Neural progenitor cell (in vitro differentiated cells): ENCODE measurements at places on chromosomes 5 and 9.

DNA sequence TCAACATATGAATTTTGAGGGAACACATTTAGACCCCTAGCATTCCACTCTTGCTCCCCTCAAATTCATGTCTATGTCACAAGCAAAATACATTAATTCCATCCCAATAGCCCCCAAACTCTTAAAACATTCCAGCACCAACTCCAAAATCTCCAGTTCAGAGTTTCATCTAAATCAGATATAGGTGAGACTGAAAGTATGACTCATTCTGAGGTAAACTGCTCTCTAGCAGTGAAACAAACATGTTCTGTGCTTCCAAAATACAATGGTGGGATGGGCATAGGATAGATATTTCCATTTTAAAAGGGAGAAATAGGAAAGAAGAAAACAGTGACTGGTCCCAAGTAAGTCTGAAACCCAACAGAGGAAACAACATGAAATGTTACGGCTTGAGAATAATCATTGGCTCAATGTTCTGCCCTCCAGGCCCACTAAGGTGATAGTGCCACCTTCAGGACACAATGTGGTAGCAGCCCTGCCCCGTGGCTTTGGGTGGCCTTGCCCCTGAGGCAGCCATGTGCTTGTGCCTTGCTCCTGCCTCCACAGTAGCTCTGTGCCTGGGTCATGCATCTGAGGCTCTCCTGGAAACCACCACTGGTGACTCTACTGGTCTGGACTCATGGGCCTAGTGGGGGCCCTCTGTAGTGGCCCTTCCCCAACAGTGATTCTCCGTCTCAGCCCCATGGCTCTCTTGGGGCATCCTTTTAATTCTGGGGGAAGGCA lies 36.4 kb upstream of the IPPK start:
- DNase-seq: peak; percentile 55

DNA sequence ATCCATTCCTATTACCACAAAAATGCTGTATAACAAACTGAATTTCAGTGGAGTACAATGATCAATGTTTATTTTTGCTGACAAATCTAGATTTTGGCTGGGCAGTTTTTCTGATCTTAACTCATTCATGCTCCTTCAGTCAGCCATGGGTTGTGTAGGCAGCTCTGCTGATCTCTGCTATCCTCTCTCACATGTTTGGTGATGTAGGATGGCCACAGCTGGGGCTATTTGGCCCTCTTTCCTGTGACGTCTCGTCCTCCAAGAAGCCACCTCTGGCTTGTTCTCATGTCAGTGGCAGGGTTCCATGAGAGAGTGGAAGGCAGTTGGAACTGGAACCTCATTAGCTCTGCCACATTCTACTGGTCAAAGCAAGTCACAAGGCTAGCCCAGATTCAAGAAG lies 8.9 kb downstream of the NLN start:
- no peak for DNase-seq

DNA sequence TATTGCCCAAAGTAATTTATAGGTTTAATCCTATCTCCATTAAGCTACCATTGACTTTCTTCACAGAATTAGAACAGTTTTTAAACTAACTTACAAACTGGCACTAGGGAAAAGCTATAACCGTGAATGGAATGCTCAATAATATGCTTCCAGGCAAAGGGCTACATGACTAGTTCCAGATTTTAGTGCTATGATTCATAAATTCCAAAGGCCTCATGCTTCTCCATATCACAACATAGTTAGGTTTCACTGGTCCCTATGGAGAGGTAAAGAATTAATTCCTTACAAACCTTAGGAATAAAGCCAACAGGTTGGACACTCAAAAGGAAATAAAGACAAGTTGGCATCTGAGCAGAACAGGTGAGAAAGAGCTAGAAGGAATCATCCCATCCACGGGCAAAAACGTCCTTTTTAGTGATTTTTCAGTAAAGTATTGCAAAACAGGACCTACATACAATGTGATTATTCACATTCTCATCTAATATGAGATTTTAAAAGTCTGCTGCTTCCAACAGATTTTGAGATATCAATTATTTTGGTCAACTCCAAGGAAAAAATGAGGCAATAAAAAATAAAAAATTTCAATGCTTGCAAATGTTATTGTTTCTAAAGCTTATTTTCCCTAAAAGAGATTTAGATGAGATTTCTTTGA lies 97.0 kb upstream of the TARS1 start:
- DNase-seq: no peak

- no peak for DNase-seq
These were observed 227.7 kb upstream of the PRR16 start for GRCh38 chr5:120236360-120236759.

DNA sequence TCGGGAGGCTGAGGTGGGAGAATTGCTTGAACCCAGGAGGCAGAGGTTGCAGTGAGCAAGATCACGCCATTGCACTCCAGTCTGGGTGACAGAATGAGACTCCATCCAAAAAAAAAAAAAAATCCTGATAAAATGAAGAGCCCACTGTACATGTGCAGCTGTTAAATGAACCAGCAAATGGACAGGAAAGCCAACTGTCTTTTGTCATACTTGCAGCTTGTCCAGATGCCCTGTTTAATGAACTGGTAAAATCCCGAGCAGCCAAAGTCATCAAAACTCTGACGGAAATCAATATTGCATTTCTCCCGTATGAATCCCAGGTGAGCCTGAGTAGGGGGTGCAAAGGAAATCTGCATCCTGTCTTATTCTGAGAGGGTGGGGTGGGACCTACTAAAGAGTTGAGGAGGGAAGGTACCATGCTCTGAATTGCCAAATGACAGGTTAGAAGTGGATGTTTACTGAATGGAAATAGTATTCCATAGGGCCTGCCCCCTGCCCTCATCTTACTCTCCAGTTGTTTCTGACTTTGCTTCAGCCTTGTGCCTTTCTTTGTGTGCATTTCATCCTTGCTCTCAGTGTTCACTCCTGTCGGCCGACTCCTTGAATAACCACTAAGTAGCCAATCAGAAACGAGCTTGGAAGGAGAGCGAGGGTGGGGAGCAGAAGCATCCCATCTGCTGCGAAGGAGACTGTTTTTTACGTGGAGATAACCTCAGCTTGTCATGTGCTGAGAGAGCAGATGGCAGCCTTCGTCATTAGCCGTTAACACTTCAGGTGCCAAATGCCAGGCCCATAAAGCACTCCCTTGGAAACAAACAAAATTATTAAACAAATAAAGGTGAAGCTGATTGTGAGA lies 45.7 kb upstream of the CFAP157 start:
- peak; percentile 64 for DNase-seq

DNA sequence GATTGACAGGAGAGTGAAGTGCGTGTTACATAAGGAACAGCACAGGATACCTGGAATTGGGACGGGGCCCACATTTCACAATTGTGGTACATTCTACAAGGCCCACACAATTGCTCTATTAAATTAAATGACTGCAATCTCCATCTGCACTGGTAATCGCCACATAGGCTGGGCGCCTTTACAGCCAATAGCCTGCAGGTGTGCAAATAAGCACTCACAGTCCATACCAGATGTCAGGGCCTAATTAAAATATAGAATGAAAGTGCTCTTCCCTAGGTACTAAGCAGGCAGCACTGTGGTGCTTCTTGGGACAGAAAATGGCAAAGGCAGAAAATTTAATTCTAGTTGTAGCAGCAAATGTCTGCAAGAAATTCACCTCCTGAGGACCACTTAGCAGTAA lies 82.7 kb downstream of the ATP10B start:
- no peak for DNase-seq

DNA sequence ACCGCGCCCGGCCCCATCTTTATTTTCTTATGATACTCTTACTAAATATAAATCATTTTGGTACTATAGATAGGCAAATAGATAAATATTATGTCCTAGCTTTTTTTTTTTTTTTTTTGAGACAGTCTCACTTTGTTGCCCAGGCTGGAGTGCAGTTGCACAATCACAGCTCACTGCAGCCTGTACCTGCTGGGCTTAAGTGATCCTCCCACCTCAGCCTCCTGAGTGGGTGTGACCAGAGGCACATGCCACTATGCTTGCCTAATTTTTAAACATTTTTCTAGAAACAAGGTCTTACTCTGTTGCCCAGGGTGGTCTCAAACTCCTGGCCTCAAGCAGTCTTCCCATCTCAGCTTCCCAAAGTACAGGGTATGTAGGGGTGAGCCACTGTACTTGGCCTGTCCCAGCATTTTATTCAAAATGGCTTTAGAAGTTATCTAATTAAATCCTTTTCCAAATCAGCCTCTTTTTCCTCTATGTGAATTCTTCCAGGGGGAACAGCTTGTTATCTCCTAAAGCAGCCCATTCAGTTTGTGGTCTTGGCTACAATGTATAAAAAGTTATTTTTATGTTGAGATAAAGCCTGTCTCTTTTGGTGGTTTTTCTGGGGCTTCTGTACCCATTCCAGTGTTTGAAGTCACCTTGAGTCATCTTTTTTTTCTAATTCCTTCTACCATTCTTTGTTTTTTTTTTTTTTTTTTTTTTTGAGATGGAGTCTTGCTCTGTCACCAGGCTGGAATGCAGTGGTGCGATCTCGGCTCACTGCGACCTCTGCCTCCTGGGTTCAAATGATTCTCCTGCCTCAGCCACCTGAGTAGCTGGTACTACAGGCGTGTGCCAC lies 12.1 kb downstream of the MELK start:
- DNase-seq: no peak

DNA sequence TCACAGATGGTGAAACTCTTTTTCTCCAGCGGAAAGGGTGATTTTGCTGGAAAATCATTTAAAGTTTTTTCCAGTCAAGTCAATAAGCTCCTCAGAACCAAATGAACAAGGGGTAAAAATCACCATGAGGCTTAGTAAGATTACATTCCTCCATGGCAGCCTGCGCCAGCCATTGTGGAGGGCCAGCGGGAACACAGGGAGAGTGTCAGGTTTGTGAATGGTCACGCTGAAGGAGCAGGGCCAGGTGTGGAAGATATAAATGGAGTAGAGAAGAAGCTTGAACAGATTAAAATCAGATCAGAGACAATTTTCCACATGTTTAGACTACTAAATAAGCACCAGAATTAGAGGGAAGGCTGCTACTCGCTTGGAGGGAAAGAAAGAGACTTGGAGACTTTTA lies 208.8 kb downstream of the NR3C1 start:
- peak; percentile 52 for DNase-seq

DNA sequence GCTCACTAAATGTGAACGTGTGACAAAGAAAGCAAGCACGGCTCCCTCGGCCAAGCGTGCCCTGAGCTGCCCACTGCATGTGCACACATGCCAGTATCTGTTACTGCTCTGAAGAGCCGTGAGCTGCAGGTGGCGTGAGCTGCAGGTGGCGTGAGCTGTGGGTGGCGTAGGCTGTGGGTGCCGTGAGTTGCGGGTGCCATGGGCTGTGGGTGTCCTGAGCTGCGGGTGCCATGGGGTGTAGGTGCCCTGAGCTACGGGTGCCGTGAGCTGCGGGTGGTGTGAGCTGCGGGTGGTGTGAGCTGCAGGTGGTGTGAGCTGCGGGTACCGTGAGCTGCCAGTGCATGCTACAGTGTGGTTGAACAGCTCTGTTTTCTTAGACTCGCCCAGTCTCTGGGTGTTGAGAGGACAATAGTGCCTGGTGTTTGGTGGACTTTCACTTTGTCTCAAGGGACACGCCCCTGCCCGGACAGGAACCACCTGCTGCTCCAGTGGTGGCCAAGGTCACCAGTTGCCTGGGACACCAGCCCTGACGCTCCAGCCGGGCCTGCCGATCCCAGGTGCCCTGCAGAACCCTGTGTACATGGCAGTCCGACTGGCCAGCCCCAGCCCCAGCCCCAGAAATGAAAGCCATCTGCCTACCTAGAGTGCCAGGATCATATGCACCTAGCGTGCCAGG lies 6.7 kb downstream of the CCDC187 start:
- no peak for DNase-seq

DNA sequence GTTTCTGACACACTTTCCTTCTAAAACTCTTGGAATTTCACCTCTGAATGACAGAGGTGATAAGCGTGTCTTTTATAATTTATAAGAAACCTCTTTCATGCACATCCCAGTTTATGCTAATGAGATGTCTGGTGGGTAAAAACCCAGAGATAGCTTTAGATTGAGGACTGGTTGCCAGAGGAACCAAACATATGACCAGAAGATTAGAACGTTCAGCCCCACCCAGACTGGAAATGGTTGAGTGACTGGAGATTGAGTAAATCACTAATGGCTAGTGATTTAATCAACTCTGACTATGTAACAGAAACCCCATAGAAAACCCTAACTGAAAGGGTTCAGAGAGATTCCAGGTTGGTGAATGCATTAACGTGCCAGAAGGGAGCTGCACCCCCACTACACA lies 69.2 kb downstream of the CDH18 start:
- no peak for DNase-seq
